ENCODE measurements at places on chromosomes 3 and 15.

- no peak for DNase-seq
Observed at GRCh38 chr3:55297706-55298105, 189.4 kb downstream of the WNT5A start.

DNA sequence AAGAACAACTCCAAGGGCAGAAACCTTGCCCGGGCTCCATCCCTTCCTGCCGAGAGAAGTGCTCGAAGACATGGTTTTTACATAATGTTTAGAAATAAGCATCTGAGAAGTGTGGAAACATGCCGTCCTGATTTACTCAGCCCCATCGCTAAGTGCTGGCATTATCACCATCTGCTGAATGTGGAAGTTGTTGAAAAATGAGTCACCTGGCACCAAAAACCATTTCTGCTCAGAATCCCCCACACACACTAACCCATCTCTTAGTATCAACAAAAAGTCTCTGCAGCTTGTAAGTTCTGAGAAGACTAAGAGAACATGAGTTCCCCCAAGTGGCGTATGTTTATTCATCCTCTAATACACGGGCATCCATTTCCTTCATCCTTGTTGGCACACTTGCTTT, 51.0 kb upstream of the ARL8B start:
- no peak for DNase-seq

GRCh38 chr3:65948841-65949573, 89.7 kb downstream of the MAGI1 start:
- DNase-seq = no peak

DNA sequence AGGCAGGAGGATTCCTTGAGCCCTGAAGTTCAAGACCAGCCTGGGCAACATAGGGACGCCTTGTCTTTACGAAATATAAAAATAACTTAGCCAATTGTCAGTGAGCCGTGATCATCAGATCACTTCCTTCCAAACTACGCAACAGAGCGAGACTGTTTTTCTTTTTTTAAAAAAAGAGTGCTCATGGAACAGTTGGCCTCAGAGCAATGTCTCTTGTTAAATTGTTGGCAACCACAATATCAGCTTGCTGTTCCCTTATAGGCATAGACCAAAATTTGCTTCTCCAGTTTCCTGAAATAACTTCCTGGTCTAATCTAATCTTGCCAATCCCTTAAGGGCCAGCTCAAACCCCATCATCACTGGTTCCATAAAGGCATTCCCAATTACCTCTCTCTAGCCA, 93.3 kb upstream of the SLC4A7 start:
- no peak for DNase-seq

DNA sequence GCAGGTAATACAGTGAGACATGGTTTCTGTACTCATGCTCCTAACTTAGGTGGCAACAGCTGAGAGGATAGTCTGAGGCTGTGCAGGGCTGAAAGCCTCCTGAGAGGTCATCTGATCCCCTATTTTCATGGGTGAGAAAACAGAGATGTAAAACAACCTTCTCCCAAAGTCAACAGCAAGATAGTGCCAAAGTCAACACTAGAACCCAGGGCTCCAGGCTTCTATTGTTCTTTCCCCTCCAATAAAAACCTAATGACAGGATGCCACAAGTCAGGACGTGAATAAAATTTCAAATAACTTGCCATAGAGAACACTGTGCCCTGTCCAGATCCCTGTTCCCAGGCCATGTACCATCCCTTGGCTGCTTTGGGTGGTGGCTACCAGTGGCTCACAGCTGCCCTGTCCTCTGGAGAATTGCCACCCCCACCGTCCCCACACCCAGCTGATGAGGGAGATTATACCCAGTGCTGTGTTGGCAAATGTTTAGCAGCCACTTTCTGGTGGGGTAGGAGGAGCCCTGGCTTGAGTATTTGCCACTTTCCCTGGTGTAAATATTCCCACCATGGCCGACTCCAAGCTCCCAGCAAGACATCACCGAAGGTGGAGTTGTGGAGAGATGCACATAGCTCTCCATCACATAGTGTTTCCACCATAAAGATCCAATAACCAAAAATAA, 54.8 kb downstream of the SRGAP3 start:
- no peak for DNase-seq

- DNase-seq = no peak
Observed at GRCh38 chr15:64127521-64128270, 23.8 kb upstream of the SNX22 start.
